ENCODE measurements at places on chromosomes 6 and 20.

GRCh38 chr6:2008383-2008976, 236.9 kb downstream of the GMDS start:
- DNase-seq: no peak

GRCh38 chr6:37876843-37877242, 57.3 kb downstream of the ZFAND3 start:
- DNase-seq: no peak

GRCh38 chr20:48958743-48959142, 37.2 kb downstream of the ARFGEF2 start:
- DNase-seq: no peak

GRCh38 chr6:125102411-125102810, 51.2 kb upstream of the TPD52L1 start:
- peak; percentile 7 for DNase-seq

DNA sequence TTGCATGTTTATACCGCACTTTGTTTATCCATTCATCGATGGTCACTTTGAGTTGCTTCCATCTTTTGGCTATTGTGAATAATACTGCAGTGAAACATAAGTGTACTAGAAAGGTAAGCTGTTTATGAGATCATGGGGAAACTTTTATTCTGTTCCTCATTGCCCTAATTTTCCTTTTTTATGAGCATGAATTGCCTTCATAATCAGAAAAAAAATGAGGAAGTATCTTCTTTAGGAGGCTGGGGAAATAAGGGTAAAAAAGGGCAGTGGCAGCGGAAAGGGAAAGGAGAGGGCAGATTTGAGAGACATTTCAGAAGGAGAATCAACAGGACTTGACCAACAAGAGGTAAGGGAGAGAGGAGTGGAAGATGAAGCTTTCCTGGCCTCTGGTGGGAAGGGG, 14.3 kb upstream of the SERINC3 start:
- DNase-seq: no peak

DNA sequence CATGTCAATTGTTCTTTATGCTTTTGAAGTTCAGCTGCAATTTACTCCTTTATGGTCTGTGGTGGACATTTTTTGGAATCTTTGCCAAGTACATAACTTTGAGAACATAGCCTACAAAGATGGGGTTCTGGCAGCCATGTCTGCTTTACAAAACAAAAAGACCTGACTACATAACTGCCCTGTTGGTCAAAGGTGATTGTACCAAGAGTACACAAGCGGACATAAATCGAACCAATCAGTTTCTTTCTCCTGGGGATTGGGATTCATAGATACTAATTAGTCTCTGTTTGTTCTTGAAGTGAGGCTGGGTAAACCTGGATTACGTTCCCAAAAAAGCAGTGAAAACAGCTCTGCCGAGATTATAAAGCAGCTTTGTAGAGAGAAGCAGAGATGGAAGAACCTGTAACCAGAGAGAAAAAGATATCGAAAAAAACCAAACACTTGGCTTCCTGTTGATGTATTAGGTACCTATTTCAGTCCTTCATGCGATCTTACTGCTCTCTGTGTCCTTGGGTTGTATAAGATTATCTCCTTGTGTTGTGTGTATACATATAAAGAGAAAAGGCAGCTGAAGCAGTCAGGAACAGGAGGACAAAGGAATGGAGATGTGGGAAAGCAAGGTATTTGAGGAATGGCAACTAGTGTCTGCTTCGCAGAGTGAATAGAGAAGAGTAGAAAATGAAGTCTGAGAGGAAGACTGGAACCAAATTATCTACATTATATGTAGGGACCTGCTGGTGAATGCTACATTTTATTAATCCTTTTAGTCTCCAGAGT, 2.7 kb upstream of the ZFAND3 start:
- no peak for DNase-seq

- no peak for DNase-seq
Measured at GRCh38 chr6:89612121-89612520, 26.4 kb downstream of the LYRM2 start.

- no peak for DNase-seq
Measured at GRCh38 chr6:125073071-125073470, 80.5 kb upstream of the TPD52L1 start.

- no peak for DNase-seq
Measured at GRCh38 chr6:128822271-128822670, 60.7 kb upstream of the LAMA2 start.

DNA sequence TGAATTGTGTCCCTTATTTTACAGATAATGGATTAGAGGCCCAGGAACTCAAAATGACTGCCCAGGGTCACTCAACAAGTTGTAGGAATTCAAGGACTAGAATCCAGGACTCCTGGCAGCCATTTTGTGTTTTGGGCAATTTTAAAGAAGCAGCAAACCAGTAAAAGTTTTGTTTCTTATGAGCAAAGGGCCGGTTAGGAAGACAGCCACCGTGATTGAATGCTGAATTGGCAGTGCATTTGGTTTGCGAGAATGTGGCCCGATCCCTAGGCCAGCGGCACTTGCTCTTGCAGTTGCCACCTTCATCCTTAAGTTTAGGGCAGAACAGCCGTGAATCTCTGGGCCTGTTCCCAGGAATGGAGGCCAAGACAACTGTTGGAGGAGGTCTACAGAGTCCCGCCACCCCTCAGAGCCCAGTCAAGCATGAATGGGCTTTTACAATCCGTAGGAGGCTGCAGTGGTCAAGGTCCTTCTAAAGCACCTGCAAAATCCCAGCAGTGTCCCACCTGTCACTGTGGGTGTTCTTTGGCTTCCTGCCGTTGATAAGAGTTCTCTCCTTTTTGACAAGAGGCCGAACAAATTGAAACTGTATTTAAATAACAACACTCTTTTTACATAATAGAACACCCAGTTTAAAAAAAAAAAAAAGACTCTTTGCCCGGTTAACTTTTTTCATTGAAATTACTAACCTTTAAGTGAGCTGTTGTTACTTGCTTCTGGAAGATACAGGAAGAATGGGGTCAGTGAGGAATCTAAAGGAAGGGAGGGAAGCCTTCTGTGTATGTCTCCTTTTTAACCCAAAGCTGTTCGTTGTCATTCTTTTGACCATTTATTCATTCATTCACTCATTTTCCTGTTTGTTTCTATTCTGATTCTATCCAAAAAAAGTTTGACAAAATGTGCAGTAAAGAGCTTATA, 68.7 kb downstream of the PHACTR2 start:
- DNase-seq: no peak

DNA sequence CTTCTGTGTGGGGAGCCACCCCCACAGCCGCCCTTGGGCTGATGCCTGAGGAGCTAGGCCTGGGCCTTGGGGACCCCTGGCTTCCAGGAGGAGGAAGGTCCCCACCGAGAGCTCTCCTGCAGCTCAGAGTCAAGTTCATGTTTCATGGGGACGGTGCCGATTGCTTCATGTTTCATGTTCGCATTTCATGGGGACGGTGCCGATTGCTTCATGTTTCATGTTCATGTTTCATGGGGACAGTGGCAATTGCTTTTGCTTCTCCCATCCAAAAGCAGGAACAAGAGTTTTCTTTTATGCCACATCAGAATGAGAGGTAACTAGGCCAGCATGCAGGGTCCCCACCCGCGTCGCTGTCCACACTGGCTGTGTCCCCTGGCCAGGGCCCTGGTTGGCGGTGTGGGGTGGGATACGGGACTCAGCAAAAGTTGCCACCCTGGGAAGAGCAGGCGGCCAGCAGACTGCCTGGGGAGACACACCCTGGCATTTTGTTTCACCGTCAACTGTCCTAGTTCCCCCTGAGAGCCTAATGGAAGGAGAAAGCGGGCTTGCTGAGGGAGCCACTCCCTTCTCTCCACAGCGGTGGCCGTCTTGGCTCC, 46.0 kb downstream of the DACT2 start:
- no peak for DNase-seq

- no peak for DNase-seq
Measured at GRCh38 chr20:18388860-18389259, 78.0 kb downstream of the DZANK1 start.

- DNase-seq: no peak
Measured at GRCh38 chr6:6657085-6657819, 68.7 kb downstream of the LY86 start.

- no peak for DNase-seq
Measured at GRCh38 chr6:167668019-167668753, 158.5 kb upstream of the AFDN start.

- DNase-seq: no peak
Measured at GRCh38 chr6:101806241-101806640, 412.7 kb downstream of the GRIK2 start.

- DNase-seq: no peak
Measured at GRCh38 chr6:71171497-71172070, 117.0 kb upstream of the OGFRL1 start.

GRCh38 chr20:37907677-37908401, 4.9 kb downstream of the VSTM2L start:
- DNase-seq: no peak

- DNase-seq: no peak
Measured at GRCh38 chr20:19648024-19648423, 110.0 kb upstream of the RIN2 start.

All from AML-193 (cell line).